ENCODE measurements at places on chromosomes 2 and 18.

GRCh38 chr2:196404276-196404675, 232.9 kb upstream of the STK17B start:
- DNase-seq, result no peak

GRCh38 chr18:24928301-24928878, 423.6 kb downstream of the ZNF521 start:
- no peak for DNase-seq

DNA sequence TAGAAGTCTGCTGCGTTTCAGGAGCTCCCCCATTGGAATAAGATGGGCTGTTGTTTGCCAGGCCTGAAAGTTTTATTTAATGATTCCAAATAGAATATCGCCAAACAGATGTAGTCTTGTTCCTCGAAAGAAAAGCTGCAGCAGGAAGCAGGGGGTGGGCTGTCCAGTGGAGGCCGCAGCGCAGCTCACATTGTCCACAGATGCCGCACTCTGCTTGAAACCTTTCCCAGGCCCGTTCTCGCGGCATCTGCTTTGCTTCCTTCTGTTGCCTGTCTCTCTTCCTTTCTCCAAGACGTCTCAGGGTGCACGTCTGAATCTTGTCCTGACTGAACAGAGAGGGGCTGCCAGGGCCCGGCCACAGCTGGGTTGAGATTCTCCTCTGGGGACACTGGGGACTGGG, 12.4 kb upstream of the IGFBP2 start:
- DNase-seq, result no peak

- DNase-seq, result no peak
Measured at GRCh38 chr2:235669269-235669831, 175.5 kb downstream of the AGAP1 start.

GRCh38 chr2:129354631-129355030, 624.8 kb upstream of the RAB6C start:
- DNase-seq, result no peak

DNA sequence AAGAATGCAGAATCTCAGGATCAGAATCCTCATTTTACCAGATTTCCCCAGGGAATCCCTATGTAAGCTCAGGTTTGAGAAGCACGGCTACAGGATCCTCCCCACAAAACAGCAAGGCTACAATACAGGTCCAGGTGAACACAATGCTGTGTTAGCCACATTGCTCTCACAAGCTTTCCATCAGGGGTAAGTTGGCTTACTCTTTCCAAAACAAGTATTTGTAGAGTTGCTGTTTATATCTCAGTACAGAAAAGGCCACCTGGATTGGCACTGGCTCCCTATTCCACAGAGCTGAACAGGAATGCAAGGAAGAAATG, 11.0 kb downstream of the SPRED2 start:
- DNase-seq, result no peak

DNA sequence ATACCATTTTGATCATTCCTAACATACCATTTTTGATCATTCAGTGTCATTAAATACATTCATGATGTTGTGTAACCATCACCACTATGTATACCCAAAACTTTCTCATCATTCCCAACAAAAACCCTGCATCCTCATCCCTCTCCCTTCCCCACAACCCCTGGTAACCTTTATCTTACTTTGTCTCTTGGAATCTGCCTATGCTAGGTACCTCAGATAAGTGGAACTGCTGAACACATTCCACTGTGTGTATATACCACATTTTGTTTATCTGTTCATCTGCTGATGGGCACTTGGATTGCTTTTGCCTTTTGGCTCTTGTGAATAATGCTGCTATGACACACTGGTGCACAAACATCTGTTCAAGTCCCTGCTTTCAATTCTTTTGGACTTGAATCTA, 83.8 kb upstream of the TFCP2L1 start:
- DNase-seq, result no peak

DNA sequence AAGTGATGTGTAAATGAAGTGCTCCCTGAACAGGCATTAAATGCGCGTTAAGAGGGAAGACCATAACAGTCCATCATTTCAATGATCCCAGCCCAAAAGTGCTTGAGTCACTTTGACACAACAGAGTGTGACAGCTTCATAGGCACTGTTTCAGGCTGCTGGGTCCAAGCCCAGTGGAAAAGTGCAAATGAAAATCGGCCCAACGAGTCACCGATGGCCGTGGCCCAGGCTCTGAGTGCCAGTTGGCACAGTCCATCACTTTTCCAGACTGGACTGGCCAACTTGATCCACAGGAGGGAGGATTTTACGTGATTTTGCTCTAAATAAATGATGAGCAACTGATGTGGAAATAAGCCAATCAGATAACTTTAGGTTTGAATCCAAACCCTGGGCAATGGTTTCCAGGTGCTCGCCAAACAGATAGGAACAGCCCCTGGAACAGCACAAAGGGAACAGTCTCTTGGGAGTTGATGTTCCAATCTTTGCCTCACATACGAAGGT, 114.0 kb downstream of the SP3 start:
- no peak for DNase-seq

DNA sequence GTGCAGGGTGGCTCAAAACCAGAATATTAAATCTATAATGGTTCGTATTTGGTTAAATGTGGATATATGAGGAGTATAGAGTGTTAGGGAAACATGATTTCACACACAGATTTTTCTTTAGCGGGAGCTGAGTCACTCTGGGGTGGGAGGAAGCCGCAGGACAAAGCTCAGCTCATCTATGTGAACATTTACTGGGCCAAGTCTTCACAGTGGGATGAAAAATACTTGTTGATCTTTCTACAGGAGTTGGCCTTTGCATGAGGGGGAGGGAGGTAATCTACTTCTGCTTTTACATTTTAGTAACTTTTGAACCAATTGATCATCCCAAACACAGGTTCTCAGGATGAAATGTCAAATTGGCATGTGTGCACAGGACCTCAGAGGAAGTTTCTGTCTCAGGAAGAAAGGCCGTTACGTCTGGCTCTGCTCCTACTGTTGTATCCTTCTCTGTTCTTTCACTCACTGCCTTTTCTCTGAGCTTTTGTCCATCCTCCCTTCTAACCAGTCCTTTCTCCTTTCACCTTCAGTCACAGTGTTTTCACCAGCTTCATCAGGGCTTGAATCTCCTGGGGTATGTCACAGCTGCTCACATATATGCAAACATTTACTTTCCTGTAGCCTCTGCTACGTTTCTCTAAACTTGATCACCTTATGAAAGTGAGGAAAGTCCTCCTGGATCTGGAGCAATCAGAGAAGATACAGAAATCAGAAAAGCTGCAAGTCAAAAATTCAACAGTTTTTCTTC, 943.3 kb upstream of the FANCL start:
- peak; percentile 18 for DNase-seq

- DNase-seq, result no peak
Measured at GRCh38 chr2:6657855-6658254, 207.9 kb downstream of the CMPK2 start.

GRCh38 chr2:215383652-215384279, 52.1 kb downstream of the FN1 start:
- DNase-seq, result no peak

GRCh38 chr2:152425765-152426727, 91.1 kb downstream of the FMNL2 start:
- no peak for DNase-seq

DNA sequence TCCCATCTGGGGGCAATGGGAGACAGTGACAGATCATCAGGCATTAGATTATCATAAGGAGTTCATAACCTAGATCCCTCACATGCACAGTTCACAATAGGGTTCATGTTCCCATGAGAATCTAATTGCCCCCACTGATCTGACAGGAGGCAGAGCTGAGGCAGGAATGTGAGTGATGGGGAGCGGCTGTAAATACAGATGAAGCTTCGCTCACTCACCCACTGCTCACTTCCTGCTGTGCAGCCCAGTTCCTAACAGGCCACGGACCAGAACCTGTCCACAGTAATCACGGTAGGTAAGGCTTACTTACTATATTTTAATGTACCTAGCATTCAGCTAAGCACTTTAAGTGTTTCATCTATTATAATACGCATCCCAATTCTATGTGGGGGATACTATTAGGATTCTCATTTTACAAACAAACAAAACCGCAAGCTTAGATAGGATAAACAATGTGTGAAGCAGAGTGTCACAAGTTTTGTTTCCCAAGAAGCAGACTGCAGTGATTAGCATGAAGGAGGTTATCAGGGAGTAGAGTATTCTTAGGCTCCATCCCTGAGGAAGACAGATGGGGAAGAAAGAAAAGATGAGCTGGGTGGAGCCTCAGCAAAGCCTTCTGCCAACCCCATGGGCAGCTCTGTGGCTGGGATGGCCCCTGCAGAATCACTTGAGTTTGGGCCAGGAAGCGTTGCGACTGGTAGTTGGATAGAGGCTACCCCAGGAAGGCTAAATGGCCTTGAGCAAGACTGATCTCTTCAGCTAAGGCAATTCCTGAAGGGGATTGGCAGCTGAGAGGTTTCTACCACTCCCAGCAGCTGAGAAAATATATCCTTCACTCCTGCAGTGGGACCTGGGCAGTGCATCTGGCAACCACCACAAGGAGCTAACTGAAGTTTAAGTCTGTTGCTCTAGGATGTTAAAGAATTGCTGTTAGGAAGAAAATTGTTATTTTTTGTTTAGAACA, 133.1 kb downstream of the MREG start:
- no peak for DNase-seq

- DNase-seq, result no peak
Measured at GRCh38 chr2:152825834-152826233, 107.4 kb downstream of the ARL6IP6 start.

- DNase-seq, result no peak
Measured at GRCh38 chr2:126952216-126952615, 53.5 kb downstream of the TEX51 start.

DNA sequence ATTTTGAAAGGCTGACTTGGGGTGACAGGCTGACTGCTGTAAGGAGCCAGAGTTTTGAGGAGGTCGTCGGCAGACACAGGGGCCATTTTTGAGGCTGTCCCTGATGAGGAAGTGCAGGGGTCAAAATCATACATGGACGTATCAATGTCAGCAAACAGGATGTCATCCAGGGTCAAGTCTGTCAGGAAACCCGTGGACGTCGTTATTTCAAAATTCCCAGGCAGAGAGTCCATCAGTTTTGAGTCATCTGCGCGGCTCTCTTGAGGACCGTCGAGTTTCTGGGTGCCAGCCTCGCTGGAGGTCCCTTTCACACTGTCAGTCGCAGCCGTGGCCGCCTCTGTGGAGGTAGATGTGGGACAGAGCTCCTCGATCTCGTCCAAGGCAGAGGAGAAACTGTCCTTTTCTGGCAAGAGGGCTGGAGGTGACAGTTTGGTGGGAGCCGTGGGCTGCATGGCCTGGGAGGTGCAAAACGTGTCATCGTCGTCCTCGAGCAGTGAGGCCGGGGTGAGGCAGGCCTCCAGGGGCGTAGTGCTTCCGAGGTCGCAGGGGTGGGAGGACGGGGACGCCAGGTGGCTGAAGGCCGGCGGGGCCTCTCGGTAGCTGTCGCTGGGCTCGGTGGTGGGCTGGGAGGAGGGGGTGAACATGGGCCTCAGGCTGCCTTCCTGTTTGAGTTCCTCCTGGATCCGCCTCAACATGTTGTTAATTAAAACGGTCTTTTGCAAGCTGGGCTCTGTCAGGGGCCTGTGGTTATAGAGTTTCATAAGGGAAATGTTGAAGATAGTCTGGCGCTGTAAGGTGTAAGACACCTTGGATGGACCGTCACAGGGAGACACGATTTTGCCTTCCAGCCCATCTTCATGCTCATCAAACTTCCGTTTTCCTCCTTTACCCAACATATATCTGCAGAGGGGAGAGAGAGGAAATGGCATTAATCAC, 17.5 kb downstream of the SERTAD2 start:
- DNase-seq, result peak; percentile 97

- DNase-seq, result no peak
Measured at GRCh38 chr18:3425446-3425845, 24.5 kb upstream of the TGIF1 start.

DNA sequence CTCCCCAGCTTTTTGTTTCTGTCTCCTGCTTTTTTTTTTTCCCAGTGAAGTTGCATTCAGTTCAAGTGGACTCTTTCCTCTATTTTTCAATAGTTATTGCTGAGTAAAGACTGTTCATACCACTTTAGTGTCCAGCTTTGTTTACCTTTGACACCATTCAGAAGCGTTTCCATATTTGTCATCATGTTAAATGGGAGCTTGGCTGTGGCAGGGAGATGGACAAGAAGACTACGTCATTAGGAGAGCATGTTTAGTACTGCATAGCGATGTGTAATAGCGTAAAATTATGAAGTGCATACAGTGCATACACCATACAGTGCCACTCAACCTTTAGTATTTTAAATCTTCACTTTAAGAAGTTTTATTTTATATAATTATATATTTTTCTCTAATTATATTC, 655.9 kb downstream of the DCC start:
- DNase-seq, result no peak

GRCh38 chr2:181306785-181307184, 150.4 kb upstream of the ITGA4 start:
- peak; percentile 39 for DNase-seq

Measured in NB4 (cell line).